ENCODE measurements at places on chromosomes 1 and 21.

DNA sequence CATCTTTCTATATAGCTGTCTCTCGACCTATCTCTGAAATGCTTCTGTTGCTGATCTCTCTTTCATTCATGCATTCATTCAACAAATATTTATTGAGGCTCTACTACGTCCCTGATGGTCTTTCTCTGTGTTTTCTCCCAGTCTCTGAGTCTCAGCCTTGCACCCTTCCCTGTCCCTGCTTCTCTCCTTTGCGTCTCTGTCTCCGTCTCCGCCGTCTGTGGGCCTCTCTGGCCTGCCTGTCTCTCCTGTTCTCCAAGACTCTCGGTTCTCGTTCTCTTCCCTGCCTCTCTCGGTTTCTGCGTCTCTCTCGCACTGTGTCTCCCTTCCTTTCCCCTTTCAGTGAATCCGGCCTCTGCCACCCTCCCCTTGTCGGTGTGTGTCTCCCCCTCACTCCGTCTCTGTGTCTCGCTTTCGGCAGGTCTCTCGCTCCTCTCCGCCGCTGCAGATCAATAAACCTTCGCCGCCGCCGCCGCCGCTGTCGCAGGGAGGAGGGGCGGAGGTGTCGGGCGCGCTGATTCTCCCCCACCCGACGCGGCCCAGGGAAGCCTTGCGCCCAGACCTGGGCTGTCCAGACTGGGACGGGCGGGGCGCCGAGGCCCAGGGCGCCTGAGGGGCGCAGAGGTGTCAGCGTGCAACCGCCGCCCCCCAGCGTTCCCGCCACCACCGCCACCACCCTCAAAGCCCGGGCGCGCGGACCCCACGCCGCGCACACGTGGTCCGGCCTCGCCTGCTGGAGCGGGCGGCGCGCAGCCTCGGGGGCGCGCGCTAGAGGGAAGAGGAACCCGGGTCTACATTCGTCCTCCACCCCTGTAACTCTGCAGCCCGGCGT is 3.0 kb downstream of the EFNA3 start:
- DNase-seq: no peak

- DNase-seq: no peak
Measured at GRCh38 chr1:86687595-86687994, 16.8 kb upstream of the SH3GLB1 start.

DNA sequence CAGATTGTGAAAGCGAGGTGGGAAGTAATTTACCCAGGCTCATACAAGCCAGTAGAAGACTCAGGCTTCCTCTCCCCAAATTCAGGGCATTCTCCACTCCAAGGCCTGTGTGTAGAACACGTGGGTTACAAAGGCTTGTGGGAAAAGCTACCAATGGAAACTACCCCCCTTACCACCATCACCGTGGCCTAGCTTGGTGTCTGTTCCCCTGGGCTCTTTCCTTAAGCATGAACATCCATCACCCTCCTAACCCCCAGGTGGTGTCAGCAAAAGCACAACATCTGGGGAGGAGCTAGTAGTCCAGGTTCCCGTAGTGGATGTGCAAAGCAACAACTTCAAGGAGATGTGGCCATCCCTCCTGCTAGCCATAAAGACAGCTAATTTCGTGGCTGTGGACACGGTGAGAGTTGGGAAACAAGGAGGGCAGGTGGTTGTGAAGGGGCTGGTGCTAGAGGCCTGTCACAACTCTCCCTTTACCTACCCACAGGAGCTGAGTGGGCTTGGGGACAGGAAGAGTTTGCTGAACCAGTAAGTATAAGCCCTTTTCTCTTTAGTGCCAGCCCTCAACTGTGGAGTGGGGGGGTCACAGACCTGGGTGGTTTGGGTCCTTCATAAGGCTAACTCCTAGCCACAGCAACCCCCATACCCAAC is 701 bp upstream of the MUTYH start:
- no peak for DNase-seq

GRCh38 chr1:186568221-186568620 is 107.3 kb upstream of the PDC start:
- DNase-seq: no peak

DNA sequence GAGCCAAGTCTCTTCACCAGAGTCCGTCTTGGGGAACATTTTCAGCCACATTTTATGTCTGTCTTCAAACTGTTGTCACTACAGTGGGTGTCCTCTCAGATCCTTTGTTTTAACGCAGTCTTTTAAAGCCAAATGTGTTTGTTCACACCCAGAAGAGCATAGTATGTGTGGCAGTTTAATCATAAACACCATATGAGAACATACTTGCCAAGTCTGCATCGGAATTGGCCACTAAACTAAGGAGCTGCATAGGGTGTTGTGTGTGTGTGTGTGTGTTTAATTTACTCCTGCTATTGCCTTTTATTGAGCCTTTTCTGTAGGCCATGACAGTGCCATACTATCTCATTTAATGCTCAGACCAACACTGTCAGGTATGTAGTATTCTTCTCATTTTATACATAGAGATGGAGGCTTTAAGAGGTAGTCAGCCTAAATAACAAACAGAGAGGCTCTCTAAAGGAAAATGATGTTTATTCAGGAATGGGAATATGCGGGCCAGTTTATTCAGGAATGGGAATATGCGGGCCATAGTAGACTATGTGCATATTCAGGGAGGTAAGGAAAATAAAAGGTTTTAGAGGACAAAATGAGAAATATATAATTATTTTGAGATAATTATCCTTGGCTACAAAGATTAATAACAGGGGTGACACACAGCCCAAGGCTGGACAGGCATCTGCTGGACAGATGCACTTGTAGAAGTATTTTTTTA is 67.9 kb upstream of the L1TD1 start:
- DNase-seq: no peak

DNA sequence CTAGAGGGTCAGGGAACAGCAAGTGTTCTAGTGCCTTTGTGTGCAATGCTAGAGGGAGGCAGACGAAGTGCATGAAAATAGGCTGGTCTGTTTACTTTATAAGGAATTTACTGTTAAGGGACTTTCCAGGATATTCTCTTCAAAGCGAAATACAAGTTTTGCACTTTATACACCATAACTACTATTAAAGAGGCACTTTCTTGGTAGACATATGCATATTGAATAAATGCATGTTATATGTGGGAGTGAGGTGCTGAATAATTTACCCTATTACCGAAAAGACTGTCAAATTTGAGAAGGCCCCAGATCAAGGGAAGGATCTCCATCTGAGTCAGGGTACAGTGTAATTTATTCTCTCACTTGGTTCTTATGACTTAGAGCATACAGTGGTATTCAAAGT is 310.5 kb downstream of the S1PR1 start:
- no peak for DNase-seq

DNA sequence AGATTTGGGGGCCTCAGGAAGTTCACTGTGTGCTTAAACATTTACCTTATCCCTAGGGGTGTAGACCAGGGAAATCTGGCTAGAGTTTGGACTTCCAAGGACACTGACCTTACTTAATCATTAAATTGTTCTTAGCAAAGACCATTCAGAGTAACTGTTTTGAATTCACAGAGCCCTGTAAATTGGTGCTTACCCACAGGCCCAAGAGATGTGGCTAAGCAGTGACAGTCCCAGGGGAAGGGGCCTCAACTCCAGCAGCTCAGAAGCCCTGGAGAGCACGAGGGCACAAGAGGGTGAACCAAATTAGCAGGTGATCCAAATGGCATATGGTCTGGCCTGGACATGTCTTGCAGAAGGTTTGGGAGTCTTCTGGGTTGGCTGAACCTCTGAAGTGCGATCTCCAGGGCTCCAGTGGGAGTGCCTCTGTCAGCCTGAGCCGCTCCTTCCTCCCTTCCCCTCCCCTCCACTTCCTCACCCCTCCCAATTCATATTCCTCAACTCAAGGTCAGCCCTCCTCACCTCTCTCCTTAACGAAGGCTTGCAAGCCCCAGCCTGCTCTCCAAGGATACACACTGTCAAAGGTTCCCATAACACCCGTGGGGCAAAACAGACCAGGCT is 4.3 kb downstream of the PAQR7 start:
- no peak for DNase-seq

- DNase-seq: no peak
Measured at GRCh38 chr1:18783705-18784481, 75.6 kb downstream of the TAS1R2 start.

Measured in NCI-H187 (cell line).